NCI-H1436 (cell line): ENCODE measurements at places on chromosomes 6 and 20.

DNA sequence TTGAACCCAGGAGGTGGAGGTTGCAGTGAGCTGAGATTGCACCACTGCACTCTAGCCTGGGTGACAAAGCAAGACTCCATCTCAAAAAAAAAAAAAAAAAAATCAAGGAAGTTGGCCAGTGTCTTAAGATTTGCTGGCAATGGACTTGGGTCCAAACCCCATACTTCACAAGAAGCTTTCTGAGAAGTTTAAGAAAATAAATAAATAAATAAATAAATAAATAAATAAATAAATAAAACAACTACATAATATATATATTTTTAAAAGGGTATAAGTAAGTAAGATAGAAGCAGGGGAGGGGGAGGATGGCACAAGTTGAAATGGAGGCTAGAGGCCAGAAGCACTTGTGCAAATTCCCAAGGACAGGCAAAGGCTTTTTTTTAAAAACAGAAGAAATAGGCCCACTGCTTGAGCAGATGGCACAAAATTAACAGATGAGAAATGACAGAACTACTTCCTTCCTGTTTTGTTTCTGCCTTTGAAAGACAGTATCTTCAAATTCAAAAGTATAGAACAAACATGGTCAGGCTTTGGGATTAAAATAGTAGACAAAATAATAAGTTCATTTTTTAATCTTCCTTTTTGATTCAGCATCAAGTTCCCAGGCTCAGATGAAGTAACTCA lies 287.7 kb downstream of the ALDH8A1 start:
- DNase-seq: no peak

DNA sequence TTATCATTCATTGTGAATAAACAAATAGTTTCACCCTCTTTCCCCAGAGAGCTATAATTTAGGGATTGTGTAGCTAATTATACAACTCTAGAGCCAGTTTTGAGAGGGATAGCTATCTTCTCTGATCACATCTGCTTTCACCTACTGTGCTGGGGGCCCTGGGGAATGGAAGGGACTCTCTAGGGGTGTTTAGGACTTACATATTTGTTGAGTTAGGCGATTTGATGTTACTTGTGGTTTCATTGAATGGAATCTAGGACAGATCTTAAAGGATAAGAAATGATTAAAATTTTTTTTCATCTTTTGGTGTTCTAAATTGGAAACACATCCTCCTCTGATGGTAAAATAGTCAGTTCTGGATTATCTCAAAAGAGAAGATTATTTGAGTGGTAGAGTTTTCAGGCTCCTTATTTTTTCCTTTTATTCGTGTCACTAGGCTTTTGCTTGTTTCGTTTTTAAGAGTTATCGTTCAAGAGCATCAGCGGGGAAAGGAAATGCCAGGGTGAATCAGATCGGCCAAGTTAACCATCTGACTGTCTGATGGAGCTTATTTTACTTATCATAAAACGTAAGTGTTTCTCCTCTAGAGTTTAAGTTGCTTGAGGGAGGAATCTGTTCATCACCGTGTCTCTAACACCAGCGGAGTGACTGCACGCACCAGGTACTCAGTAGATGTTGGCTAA lies 236.7 kb downstream of the FARS2 start:
- peak; percentile 79 for DNase-seq

- no peak for DNase-seq
Measured at GRCh38 chr6:159194421-159194820, 25.2 kb downstream of the FNDC1 start.

DNA sequence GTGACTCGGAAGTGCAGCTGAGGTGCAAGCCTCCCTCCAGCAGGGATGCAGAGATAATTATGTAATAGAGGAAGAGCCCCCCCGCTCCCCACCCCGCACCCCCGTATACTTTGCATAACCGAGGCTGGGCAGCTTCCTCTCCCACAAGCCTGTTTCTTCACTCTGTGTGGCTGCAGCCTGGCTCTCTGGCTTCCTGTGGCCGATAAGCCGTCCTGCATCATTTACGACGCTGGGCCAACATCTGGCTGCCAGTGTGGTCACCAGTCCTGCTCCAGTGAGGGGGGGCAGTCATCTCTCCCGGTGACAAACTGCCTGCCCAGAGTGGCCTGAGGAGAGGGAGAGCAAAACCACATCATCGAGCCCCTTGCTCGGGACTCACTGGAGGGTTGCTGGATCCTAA lies 59.2 kb downstream of the RBM38 start:
- no peak for DNase-seq

DNA sequence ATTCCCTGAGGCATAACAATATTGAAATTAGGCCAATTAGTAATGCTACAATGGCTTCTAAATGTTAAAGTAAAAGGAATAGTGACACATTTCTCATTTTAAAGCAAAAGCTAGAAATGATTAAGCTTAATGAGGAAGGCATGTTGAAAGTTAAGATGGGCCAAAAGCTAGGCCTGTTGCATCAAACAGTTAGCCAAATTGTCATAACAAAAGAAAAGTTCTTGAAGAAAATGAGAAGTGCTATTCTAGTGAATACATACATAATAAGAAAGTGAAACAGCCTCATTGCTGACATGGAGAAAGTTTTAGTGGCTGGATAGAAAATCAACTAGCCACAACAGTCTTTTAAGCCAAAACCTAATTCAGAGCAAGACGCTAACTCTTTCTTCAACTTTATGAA lies 12.9 kb downstream of the OR2A4 start:
- no peak for DNase-seq
